Renal pelvis (tissue), 12 donors: ENCODE measurements at places on chromosomes 4 and X.

GRCh38 chr4:2059046-2059725, at the start of gene NAT8L:
NAT8L (plus strand) TSS chr4:2059327; CDS start chr4:2059512, 185 bp downstream.
- peak; percentile 44 for DNase-seq

DNA sequence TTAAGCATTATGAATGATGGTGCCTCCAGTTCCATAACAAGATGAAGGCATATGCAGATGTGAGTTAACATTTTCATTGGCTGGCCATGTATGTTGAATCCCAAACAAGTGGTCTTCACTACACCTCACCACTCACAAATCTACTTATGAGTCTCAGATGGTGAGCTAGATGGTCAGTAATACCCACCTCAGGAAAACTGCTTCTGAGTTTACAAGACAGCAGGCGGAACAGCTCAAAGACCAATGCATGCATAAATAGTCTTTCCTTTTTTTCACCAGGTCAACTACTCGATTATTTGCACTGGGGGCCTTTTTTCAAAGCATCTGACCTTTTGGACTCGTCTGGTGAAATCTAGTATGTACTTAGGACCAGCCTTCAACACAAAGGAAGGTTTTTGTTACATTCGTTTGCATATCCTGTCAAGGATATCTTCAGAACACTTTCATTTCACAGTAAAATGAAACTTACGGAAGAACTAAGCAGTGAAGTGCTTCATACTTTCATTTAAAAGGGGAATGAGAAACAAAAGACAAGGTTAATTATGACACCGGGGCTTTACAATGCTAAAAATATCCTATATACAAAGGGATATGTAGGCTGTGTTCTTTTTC, 23.1 kb upstream of the TLR7 start:
- no peak for DNase-seq

- DNase-seq, result no peak
Observed at GRCh38 chr4:4385729-4386295, 1.1 kb upstream of the NSG1 start.

DNA sequence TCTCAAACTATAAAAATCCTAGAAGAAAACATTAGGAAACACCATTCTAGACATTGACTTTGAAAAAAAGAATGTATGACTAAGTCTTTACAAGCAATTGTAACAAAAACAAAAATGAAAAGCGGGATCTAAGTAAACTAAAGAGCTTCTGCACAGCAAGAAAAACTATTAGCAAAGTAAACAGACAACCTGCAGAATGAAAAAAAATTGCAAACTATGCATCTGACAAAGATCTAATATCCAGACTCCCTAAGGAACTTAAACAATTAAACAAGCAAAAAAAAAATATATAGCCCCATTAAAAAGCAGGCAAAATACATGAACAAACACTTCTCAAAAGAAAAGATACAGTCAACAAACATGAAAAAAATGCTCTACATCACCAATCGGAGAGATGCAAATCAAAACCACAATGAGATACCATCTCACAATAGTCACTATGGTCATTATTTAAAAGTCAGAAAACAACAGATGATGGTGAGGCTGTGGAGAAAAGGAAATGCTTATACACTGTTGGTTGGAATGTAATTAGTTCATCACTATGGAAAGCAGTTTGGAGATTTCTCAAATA, 168.1 kb downstream of the EPHA5 start:
- DNase-seq, result no peak

DNA sequence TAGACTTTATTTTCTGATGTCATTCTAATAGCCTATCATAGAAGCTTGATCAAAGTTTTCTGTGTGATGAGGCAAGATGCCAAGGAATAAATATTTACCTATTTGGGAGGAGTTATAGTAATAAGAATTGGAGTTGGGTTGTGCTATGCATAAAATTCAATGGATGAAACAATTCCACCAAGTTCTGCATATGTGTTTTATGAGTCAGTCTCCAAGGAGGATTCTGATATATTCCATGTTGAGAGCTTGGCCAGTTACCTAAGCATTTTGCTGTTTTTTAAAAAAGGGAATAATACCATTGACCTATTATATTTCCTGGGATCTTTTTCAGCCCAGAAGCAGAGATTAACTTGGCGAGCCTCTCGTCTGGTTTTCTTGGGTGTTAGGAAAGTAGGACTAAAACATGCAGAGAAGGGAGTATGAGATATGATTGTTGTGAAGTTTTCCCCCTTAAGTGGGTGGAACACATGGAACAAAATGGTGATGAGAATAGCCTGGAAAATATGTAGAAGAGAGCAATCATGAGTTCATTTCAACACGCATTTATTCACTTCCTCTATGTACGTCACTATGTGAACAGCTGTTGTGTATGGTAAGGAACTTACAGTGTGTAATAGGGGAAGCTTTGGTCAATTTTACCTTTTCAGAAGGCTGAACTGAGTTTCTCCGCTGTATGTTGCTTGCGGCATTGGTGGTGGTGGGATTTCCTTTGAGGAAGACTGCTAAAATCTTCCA, 39.2 kb downstream of the POLA1 start:
- no peak for DNase-seq

DNA sequence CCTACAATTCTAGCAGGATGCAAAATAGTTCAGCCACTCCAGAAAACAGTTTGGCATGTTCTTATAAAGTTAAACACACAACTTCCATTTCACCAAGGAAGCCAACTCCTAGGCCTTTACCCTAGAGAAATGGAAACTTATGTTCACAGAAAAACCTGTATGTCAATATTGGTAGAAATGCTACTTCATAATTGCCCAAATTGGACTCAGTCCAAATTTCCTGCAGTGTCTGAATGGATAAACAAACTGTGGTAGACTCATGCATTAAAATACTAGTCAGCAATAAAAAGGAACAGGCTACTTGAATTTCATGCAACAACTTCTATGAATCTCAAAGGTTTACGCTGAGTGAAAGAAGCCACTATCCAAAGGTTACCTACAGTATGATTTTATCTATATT, 1738.8 kb upstream of the IGFBP7 start:
- DNase-seq, result no peak

- no peak for DNase-seq
Observed at GRCh38 chrX:54785901-54786300, 12.2 kb downstream of the ITIH6 start.

GRCh38 chr4:55733932-55734331, 85.7 kb upstream of the EXOC1L start:
- DNase-seq, result no peak

GRCh38 chr4:54784161-54784671, 126.5 kb downstream of the KIT start:
- peak; percentile 82 for DNase-seq

GRCh38 chr4:113260688-113261087, 211.2 kb downstream of the ANK2 start:
- DNase-seq, result no peak

GRCh38 chrX:136587532-136587931, 55.5 kb downstream of the VGLL1 start:
- DNase-seq, result no peak

GRCh38 chr4:70808151-70808550, 31.5 kb downstream of the GRSF1 start:
- no peak for DNase-seq
